Activated B cell treated with CpG ODN at 0.5 μM for 24 hours (primary cell): ENCODE measurements at places on chromosomes 4 and X.

DNA sequence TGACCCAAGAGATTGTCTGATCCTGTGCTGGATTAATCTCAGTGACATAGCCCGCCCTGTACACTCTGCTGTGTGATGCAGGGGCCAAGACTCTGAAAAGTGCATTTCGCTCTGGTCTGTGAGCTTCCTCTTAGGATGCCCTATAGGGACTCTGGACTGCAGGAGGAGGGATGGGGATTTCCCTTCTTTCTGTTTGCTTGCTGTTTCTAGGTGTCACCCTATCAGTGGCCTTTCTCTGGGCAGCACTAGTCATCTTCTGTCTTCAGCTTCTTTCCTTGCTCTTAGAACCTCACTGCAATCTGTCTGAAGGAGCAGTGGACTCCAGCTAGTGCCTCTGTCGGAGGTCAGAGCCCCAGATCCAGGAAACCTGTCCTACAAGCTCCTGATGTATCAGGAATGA is 34.5 kb upstream of the SCRG1 start:
- no peak for DNase-seq

- DNase-seq = no peak
These were observed 90.7 kb downstream of the CLDN22 start for GRCh38 chr4:183229397-183229796.

DNA sequence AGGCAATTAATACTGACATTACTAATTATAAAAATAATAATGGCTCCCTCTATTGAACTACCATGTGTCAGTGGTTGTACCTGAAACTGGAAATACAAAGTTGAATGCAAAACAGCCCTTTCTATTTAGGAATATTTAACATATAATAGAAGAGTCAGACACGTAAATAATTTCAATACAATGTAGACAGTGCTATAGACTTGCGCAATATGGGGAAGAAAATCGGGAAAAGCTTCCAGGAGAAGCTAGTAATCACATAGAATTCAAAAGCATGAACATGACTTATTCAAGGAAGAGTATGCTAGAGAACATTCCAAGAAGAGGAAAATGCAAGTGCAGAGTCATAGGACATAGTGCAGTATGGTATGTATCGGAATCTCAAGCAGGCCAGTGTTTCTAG is 408.9 kb upstream of the FTHL17 start:
- no peak for DNase-seq

DNA sequence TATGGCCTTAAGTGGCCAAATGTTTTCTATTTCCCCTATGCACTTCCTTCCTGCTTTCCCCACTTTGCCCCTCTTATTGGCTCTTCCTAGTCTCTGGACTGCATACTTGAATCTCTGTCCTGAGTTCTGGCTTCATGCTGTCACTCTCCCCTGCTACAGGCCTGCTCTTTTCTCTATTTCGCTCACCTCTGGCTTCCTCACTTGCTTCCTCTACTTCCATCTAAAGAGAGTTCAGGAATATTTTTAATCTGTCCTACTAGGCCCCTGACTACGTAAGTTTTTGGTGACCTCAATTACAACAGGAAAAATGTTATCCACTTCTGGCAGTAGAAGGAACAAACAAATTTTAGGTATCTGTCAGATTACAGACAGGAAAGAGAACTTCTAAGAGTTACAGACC is 65.7 kb upstream of the WDR17 start:
- DNase-seq = no peak

- DNase-seq = no peak
These were observed 645.7 kb downstream of the TLL1 start for GRCh38 chr4:166518776-166519175.

DNA sequence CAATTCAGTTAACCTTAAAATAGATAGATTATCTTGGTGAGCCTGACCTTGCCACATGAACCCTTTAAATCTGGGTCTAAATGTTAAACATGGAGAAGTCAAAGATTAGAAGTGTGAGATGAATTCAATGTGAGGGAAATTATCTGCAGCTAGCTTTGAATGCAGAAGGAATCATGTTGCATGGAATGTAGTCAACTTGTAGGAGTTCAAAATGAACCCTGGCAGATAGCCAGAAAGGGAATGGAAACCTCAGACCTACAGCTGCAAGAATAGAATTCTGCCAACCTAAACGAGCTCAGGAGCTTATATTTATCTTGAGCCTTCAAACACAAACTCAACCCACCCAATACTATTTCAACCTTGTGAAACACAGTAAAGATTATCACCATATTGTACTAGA is 632.5 kb downstream of the KCTD8 start:
- no peak for DNase-seq

- DNase-seq = no peak
These were observed 1830.0 kb upstream of the IGFBP7 start for GRCh38 chr4:58940167-58940566.

DNA sequence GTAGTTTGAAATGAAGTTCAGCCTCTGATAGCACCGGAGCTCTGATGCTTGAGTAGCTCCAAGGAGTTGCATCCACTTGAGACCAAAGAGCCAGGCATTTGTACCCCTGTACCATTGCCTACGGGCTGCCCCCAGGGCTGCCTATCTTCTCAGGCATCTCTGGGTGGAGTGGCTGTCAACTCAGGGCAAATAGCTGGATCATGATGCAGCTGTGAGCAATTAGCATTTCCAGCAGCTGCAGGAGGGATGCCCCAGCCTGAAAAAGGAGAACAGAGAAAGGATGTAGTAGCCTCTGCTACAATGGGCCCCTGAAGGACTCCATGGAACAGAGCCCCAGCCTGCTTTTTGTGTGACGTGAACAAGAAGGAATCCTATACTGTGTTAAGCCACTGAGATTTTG is 492.6 kb downstream of the BCOR start:
- DNase-seq = no peak

DNA sequence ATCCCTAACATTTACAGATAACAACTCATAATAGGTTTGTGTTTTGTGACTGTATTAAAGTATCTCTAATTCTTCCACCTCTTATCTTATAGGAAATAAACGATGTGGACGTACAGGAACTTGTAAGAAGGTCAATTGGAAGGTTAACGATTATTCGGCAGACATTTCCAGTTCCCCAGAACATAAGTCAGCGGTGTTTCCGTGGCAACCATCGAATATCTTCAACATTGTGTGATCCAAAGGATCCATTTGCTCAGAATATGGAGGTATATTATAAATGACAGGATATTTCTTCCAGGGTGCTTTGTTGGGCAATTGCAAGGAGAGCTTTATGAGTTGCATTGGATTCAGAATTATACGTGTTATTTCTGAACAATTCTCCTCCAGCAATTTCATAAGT is 611.9 kb upstream of the ATOH1 start:
- DNase-seq = no peak

DNA sequence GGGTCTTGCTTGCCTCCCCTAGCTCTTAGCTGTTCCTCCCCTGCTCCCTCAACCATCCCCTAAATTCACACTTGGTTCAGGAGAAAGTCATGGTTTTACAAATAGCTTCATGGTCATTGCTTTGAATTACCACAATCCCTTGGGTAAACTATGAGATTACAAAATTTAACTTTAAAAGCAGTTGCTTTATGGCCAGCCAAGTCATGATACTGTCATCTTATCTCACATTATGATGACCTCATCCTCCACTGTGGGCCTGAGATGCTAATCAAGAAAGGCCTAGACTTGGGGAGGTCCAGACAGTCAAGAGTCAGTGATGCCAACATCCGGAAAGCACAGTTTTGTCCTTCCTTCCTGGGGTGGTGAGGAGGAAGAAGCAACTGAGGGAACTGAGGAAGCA is 10.5 kb upstream of the FGF16 start:
- no peak for DNase-seq

DNA sequence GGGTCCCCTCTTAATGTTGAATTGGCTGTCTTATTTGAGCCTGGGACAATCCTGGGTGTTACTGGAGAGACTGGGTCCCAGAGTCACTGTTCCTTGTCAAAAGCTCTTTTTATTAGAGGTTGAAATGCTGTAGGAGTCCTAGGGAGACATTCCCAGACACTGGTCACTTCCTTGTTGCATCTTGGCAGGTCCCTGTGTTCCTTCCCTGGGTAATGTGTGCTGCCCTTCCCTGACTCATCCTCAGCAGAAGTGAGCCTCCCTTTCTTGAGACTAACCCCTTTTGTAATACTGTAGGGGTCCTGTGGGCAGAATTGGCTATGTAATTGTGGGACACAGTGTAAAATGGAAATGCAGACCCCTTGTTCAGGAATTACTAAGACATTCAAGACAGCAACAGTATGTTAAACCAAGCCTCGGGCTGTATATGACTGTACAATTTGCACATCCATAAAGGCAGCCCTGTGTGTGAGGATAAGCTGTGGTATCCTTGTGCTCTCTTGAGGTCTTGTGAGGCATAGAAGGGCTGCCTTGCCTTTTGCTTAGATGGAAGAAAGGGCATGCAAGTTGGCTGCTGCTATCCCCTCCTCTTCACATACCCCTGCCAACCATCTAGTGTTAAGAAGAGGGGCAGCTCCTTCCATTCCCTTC is 53.5 kb downstream of the DCLK2 start:
- no peak for DNase-seq

- no peak for DNase-seq
These were observed 933.5 kb downstream of the C4orf33 start for GRCh38 chr4:130029442-130029841.

- DNase-seq = no peak
These were observed 14.3 kb upstream of the TDO2 start for GRCh38 chr4:155889031-155889793.

- DNase-seq = no peak
These were observed 309.2 kb downstream of the BCOR start for GRCh38 chrX:39788521-39788920.

DNA sequence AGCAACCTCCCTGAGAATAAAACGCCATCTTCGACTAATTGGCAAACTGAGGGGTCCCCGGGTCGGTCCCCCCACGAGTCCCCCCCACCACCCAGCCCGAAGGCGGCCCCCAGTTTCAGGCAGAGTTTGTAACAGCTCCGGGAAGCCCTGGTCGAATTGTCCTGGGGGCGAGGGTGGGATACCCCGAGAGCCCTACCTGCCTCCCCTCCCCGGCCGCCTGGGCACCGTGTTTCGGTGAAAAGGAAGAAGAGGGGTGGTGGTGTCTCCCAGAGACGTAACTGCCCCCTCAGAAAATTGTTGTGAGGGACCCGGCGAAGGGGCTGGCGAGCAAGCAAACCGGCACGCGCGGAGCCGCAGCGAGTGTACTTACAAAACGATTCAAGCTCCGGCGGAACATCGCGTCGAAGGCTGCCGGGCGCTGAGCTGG is 1.2 kb downstream of the ATP11C start:
- no peak for DNase-seq

DNA sequence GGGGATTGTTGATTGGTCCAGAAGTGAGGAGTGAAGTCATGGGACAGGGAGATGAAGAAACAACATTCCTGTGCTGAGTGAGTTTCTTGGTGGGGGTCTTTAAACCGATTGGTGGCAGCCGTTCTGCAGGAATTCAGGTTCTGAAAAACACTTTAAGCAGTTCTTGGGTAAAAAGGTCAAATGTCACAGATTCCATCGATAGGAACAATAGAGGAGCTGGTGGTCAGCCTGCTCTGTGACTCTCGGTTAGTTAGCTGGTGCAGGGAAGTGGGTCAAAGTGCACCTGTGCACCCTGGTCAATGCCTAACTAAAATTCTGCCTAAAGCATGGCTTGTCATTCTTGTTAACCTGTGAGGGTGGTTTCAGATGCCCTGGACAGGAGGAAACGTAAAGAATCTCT is 34.6 kb upstream of the MGST2 start:
- DNase-seq = no peak

DNA sequence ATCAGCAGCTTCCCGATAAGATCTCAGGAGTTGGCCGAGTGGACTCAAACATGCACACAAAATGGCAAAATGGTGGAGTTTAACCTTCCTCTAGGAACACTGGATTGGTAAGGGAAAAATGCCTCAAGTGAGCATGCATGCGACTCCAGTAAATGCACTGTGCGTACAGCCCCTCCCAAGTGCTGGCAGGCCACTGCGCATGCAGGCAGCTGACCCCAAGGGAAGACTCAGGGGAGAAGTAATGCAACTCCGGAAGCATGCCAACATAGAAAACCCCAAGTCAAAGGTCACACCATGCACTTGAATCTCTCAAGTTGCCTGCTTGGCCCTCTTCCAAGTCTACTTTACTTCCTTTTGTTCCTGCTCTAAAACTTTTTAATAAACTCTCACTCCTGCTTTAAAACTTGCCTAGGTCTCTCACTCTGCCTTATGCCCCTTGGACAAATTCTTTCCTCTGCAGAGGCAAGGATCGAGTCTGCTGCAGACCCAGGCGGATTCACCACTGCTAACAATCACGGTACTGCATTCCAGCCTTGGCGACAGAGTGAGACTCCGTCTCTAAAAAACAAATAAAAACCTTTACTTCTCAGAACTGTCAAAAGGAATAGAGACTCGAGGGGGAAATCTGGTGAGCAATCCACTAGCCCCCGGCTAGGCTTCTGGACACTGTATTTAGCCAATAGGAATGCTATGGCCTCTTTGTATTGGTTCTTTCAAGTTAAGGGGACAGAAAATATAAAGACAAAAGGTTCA is 33.5 kb downstream of the NYX start:
- no peak for DNase-seq

DNA sequence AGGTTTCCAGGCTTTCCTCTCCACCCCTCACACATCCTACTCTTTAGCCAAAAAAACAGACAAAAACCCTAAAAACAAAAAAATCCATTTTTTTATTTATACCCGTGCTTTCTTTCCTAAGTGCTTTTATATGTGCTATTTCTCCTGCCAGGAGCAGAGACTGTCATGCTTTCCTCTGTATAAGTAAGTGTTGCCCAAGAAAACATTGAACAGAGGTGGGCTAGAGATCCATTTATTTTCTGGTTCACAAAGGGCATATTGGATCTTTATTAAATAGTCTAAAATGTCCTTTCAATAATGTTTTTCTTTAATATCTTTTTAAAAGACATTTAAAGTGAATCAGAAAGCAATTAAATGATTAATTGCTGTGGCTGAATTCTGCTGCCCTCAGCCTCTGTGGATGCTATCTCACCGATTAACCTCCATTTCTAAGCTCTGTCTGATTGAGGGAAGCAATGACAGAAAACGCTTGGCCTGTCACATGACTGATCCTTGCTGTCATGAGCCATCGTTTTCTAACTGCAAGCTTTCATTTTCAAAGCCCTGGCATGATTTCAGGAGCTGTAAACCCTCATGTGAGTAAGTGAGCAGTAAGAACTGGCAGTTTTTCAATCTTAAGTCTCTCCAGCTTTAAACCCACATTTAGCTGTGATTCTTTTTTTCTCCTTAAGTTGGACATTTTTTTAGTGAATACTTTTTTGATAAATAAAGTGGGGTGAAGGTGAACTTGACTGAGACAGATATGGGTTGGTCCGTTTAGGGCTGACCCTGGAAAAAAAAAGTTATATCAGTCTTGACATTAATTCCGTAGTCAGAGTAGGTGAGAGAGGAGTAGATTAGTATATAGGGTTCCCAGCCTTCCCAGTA is 180.7 kb upstream of the PGRMC2 start:
- DNase-seq = no peak

DNA sequence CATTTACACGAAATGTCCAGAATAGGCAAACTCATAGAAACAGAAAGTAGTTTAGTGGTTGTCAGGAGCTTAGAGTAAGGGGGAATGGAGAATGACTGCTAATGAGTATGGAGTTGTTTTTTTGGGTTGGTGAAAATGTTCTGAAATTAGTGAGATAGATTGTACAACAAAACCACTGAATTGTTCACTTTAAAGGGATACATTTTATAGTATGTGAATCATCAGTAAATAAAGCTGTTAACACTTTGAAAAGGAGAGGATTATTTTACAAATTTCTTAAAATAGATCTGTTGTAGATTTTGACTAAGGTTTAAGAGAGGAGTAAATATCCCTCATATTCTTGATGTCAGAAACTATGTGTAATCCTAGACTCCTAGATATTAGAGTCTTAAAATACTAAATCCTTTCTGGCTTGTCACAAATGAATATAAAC is 82.7 kb downstream of the RAPGEF2 start:
- no peak for DNase-seq

- no peak for DNase-seq
These were observed 59.3 kb downstream of the TKTL2 start for GRCh38 chr4:163414275-163414674.
